MCF 10A (cell line): ENCODE measurements at places on chromosomes 12 and 14. TPM values are rescaled to one million over a fixed set of nuclear protein-coding genes. Genes with fewer than 3 reads are reported as not detected.

TAS2R30 gene
- 1.9 and 2.1 TPM in 2 replicates for total RNA-seq

CLEC1B gene
- total RNA-seq = not detected in 2 replicates

NRXN3 gene
- not detected in 2 replicates for total RNA-seq

SLC6A13 gene
- total RNA-seq = 0.72 and 1.3 TPM in 2 replicates

MVK gene
- 15.5 and 17.1 TPM in 2 replicates for total RNA-seq

SLC4A8 gene
- 0.56 and 1.1 TPM in 2 replicates for total RNA-seq

CCDC38 gene
- total RNA-seq = 0.12 TPM in 1 of 2 replicates, not detected in the other

MDP1 gene
- 11.0 and 20.2 TPM in 2 replicates for total RNA-seq
